ENCODE measurements at places on chromosomes 7 and 10. TPM values are rescaled to one million over a fixed set of nuclear protein-coding genes. Genes with fewer than 3 reads are reported as not detected.

The ENKUR gene
- 0.21 TPM for total RNA-seq

- no peak overlapping the region for H3K4me3 ChIP-seq
- DNase-seq: no peak
These were observed 42.3 kb downstream of the ANTXRL start for GRCh38 chr10:46328853-46329689.

- H3K36me3 ChIP-seq: no peaks in the 10 kb centered on the region
- no peaks in the 10 kb centered on the region for H3K4me1 ChIP-seq
- H3K27me3 ChIP-seq: no peaks in the 10 kb centered on the region
- peak; percentile 36 for DNase-seq
These were observed 563.6 kb upstream of the SEMA3D start for GRCh38 chr7:85750454-85750949.

- no peaks in the 10 kb centered on the region for H3K27me3 ChIP-seq
- no peak for DNase-seq
- no peak overlapping the region for H3K4me3 ChIP-seq
- H3K27ac ChIP-seq: no peak overlapping the region
- H3K4me1 ChIP-seq: no peaks in the 10 kb centered on the region
- H3K36me3 ChIP-seq: no peaks in the 10 kb centered on the region
These were observed 612.2 kb downstream of the SUGCT start for GRCh38 chr7:40746841-40747556.

DNA sequence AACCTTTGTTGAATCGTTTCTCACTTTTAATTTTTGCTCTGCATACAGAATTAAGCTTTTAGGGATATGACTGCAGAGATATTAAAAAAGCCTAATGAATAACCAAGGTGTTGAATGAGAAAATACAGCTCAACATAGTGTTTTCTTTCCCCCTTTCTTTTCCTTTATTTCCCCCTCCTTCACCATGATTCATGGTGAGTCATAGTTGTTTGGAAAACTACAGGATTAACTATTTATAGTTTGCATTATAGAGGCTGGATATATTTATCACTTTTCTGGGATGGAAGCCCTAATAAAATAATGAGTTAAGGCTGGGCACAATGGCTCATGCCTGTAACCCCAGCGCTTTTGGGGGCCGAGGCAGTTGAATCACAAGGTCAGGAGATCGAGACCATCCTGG is 115.0 kb downstream of the DNAJB9 start:
- no peaks in the 10 kb centered on the region for H3K36me3 ChIP-seq
- no peak overlapping the region for H3K27ac ChIP-seq
- DNase-seq: no peak
- H3K27me3 ChIP-seq: no peaks in the 10 kb centered on the region
- H3K4me1 ChIP-seq: no peaks in the 10 kb centered on the region

- H3K4me3 ChIP-seq: no peak overlapping the region
- no peaks in the 10 kb centered on the region for H3K36me3 ChIP-seq
- no peak overlapping the region for H3K27ac ChIP-seq
These were observed 70.1 kb upstream of the SDK1 start for GRCh38 chr7:3230908-3231307.
